Right hindlimb (tissue), 1 donor: ENCODE measurements at places on chromosomes 16 and 17.

GRCh38 chr16:50838165-50838564, 96.3 kb downstream of the CYLD start:
- DNase-seq: no peak

DNA sequence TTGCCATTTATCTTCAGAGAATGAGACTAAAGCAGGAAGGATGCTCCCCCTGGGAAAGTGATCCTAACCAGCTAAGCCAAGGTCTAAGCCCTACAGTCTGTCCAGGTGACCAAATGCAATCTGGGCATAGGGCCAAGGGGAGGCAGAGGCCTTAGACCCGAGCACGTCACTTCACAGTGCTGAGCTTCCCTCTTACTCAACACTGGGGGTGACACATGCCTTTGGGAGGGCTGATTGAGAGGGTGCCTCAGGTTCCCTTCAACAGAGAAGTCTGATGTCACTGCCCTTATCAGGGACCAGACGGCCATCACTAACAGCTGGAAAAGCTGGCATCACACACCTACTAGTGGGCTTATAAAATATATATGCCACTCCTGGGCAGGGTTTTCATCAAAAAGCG, 4.0 kb downstream of the CIAO2B start:
- DNase-seq: no peak

DNA sequence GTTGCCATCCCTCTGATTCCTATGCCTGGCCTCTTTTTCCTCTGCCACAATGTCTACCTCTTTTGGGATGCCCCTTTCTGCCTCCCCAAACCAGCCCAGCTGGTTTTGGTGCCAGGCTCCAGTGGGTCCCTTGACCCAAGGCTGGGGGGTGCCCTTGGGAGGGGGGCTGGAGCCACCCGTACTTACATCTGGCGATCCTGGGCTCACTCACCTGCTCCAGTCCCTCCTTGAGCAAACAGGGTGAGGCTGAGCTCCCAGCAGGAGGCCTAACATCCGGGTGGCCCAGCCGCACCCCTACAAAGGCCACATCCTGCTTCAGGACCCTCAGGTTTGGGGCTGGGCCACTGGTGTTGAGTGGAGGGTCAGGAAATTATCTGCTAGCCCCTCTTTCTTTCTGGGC, 1.2 kb downstream of the ERN2 start:
- DNase-seq: no peak

- DNase-seq: no peak
Measured at GRCh38 chr17:50920041-50920410, 53.9 kb upstream of the TOB1 start.
